ENCODE measurements at places on chromosomes 13 and 19.

DNA sequence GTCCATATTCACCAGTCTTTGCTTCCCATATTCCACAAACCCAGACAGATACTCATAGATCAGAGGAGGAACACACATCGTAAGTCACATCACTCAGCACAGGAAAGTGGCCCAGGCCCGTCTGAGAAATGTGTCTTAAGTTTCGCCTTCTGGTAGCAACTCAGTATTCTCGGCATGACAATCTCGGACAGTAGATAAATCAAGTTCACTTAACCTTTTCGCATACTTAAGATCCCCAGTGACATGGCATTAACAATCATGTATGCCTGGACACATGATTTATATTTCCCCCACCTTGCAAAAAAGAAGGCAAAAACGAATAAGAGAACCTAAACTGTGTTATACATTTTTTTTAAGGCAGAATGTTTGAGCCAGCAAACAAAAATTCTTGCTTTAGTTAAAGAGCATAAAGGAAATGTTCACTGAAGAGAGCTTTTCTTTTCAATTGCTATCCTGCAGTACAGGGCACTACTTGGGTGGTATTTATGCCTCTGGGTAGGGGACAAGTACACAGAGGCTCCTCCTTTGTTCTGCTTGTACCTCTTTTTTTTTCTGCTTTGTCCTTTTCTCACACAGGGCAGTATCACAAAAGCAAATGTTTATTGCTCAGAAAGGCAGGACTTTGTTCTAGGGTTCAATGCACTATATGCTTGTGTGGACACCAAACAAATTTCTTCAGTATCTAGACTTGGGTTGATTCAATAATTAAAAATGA is 360.6 kb downstream of the TDRD3 start:
- no peak for DNase-seq

DNA sequence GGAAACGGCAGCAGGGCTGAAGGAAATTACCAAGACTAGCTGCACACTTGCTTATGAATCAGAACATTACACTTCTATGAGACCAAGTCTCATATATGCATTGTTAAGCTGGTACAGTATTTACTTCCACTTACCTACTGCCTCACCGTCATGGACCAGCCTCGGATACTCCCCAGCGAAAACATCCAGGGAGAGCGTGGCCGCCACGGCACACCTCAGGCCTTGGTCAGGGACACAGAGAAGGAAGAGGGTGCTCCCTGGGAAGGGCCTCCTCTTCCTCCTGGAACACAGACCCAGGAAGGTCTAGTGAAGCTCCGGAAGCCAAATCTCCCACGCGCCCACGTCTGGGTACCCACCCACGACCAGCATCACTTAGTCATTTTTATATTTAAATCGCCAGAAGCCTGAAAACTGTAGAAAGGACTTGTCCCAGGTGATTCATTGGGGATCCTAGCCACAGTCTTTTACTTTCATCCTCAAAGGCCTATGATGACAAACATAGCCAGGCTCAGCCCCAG is 24.4 kb upstream of the MTIF3 start:
- DNase-seq, result no peak

DNA sequence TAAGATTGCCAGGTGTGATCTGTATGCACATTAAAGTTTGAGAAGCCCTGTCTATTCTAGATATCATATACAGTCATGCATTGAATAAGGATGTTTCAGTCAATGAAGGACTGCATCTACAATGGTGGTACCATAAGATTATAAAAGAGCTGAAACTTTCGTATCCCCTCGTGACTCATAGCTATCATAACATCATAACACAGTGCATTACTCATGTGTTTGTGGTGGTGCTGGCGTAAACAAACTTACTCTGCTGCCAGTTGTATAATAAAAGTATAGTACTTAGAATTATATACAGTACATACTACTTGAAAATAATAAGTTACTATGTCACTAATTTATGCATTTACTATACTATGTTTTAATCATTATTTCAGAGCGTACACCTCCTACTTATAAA is 489.3 kb downstream of the GPC6 start:
- DNase-seq, result no peak

GRCh38 chr19:52688335-52688734 is 46.5 kb downstream of the ZNF611 start:
- DNase-seq, result peak; percentile 11

GRCh38 chr13:77390391-77390790 is 63.5 kb upstream of the MYCBP2 start:
- DNase-seq, result no peak

- DNase-seq, result no peak
Observed at GRCh38 chr13:46685006-46685730, 111.8 kb downstream of the ESD start.

- DNase-seq, result no peak
Observed at GRCh38 chr13:26628706-26629105, 71.2 kb downstream of the WASF3 start.

- DNase-seq, result no peak
Observed at GRCh38 chr19:38649305-38650171, 2.1 kb downstream of the ACTN4 start.

- no peak for DNase-seq
Observed at GRCh38 chr13:33483471-33483870, 197.9 kb upstream of the STARD13 start.

DNA sequence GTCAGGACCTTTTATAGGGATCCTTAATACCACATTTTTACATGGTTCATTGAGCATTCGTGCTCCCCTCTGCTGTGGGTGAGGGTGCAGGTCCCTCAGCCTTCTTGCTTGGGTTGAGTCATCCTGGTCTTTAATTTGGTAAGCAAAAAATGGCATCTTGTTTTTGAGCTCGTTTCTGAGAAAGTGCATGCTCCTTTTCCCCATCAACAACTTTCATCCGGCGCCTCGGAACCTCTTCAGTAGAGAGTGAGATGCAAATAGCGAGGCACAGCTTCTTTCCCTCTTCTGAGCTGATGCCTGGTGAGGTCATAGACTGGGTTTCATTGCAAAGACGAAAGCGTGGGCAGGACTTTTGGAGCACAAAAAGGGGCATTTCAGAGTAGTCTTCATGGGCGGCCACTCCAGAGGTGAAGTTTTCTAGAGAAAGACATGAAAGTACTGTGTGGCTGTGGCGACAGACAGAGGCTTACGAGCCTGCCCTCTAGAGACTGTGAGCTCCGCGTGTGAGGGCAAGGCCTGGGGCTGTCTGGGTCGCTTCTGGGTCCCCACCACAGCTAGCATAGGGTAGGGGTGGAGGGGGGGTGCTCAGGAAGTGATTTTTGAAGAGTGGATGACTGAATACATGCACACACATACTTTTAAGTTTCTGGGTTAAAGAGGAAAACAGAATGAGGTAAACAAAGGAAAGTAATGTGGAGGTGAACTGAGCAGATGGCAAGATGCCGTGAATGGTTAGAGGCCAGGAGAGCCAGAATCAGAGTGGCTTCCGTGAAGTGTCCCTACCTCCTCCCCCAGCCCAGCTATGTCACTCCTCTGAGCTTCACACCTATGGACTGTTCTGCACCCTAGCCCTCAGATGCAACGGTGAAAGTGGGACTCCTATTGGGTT is 44.3 kb downstream of the BBC3 start:
- DNase-seq, result no peak

DNA sequence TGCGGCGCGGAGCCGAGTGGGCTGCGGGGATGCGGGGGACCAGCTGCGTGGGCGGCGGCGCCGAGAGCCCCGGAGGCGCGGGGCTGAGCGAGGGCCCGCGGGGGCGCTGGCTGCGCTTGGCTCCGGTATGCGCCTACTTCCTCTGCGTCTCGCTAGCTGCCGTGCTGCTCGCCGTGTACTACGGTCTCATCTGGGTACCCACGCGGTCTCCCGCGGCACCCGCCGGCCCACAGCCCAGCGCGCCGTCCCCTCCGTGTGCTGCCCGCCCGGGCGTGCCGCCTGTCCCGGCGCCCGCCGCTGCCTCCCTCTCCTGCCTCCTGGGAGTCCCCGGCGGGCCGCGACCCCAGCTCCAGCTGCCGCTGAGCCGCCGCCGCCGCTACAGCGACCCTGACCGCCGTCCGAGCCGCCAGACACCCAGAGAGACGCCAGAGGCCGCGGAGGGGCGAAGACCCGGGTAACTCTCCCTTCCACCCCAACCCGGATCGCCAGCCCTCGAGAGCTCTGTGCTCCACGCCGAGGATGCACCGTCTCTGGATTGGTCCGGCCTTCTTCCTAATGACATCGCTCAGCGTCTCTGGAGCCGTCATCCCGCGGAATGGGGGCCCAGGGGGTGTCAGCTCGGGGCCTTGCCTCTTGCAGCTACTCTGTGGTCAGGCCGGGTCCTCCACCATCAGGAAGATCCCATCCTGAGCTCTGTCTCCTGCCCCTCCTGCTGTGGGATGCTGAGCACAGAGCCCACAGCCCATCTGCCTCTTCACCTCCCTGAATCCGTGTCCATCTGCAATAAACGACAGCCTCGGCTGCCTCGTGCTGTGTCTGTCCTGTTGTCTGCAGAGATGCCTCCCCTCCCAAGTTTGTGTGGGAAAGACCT is 441 bp downstream of the INAFM1 start:
- no peak for DNase-seq

DNA sequence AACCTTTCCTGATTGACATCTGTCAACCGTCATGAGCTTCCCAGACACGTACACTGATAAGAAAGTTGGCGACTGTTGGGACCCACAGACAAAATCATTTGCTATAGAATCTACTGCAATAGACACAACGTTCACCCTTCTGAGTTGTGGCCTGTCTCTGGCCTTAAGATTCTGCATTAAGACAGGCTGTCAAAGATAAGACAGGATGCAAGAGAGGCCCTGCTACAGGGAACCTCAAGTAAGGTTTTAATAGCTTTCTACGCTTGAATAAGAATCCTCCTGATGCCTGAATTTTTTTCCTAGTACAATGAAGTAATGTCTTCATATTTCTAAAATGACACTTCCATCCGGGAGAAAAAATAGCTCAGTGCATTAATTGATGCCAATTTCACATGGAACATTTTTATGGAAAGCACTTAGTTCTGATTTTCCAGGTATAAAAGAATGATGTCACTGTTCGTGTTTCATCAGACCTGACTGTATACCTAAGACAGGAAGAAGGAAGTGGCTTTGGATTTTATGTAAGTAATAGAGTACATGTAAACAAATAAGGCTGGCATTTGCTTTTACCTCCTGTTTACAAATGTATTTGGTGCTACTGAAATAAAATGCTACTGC is 275.2 kb upstream of the GPC6 start:
- no peak for DNase-seq

DNA sequence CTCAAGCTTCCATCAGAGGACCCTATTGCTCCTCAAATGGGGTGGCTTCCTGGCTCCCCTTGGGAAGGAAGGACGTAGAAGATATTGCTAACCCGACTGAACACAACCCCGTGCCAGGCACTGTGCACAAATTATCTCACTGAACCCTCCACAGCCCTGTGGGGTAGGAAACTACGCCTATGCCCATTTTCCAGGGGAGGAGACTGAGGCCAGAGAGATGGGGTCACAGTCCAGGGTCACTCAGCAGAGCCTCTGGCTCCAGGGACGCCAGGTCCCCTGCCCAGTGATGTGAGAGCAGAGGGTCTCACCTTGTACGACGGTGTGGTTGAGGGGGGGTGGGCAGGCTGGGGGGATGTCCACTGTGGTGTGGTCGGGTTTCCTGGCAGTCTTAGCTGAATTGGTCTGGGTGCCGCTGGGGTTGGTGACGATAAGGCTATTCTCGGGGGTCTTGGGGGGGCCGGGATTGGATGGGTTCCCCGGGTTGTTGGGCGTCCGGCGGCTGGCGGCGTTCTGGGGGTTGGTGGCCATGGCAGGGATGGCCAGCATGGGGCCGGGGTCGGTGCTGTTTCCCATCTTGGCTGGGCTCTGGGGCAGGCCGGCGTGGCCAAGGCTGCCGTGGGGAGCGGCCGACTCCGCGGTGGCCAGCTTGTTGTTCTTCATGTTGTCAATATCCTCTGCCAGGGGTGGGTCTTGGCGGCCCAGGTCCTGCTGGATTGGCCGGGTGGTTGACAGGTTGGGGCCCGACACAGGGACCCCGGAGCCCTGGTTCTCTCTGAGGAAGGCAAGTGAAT is 136.2 kb downstream of the IER2 start:
- DNase-seq, result no peak

DNA sequence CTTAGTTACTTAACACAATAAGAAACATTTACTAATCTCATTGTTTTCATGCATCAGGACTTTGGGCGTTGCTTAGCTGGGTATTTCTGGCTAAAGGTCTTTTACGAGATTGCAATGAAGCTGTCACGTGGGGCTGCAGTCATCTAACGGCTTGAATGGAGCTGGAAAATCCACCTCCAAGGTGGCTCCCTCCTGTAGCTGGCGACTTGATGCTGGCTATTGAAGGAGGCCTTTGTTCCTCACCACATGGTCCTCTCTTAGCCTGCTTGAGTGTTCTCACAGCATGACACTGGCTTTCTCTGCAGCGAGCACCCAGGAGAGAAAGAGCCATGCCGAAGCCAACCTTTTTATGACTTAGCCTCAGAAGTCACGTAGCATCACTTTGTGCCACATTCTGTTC is 92.0 kb downstream of the NHLRC3 start:
- DNase-seq, result peak; percentile 49

GRCh38 chr13:25800523-25800922 is 251.3 kb downstream of the SHISA2 start:
- DNase-seq, result no peak

- DNase-seq, result no peak
Observed at GRCh38 chr13:43510956-43511901, 275.5 kb downstream of the ENOX1 start.

- DNase-seq, result no peak
Observed at GRCh38 chr19:54654447-54655321, 8.1 kb upstream of the LILRB4 start.

- no peak for DNase-seq
Observed at GRCh38 chr19:5396963-5397362, 56.4 kb upstream of the PTPRS start.

DNA sequence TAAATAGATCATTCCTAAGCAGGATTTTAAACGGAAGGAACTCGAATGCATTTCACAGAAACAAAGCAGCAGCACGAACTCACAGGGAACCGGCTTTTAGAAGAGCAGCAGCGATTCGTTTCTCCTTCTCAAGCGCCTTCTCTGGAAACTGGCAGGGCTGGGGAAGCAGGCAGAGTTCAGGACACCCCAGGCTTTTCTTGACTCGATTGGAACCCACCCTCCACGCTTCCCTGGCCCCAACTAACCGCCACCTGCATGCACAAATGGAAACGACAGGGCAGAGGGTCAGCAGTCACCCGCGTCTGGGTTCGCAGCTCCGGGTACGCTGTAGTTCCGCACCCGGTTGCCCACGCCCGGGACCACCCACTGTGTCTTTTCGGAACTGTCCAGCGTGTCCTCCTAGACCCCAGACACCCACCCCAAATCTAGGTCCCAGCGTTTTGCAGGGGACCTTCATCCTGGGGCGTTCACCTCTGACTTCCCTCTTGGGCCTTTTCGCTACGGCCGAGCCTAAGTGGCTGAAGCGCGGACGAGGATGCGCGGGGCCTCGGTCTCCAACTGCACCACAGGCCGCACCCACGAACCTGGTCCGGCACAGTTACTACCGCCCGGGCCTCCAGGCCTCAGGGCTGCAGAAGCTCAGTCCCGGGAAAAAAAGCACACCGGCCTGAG is 500 bp downstream of the ZFP30 start:
- DNase-seq, result peak; percentile 70

GRCh38 chr19:35993923-35994598 is 927 bp upstream of the SDHAF1 start:
- no peak for DNase-seq

- DNase-seq, result no peak
Observed at GRCh38 chr19:13610039-13610691, 103.9 kb upstream of the CACNA1A start.
